Muscle of leg (tissue), 16 donors: ENCODE measurements at places on chromosomes 7 and 10. TPM values are rescaled to one million over a fixed set of nuclear protein-coding genes. Genes with fewer than 3 reads are reported as not detected.

The TMEM236 gene
- total RNA-seq = 0.40 TPM

The LAMB1 gene
- total RNA-seq = 233 TPM

GRCh38 chr7:16268821-16269768 lies 152.2 kb downstream of the CRPPA start:
- DNase-seq = no peak

GRCh38 chr7:55026086-55026790 lies 7.4 kb downstream of the EGFR start:
- DNase-seq = no peak

DNA sequence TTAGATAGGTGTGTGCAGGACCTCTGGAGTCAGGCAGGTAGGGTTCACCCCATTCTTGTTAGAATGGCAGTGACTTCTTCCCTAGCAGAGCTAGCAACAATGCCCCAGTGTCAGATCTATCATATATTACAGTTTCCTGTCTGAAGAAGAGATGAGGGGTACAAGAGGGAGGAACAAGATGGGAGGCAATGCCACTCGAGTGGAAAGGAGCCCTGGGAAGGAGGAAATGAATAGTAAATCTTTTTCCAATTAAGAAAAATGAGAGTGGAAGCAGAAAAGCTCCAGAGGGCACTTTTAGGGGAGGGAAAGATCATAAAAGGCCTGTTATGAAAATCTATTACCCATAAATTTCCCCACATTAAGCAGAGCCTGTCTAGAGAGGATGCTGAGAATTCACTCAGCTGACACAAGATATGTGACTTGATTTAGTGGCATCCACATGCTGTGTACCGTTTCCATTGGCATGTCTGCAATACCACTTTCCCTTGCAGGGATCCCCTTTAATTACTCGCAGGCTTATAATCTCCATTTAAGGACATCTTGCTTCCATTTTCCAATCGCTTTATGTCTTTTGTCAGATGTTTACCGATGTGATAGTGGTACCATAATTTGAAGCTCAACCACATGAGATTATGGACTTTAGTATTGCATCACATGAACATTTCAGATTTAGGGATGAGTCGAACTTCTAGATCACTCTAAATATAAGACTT lies 70.0 kb upstream of the AGBL3 start:
- DNase-seq = no peak
